ENCODE measurements at places on chromosomes 6 and 20.
A peak's percentile ranks its signal among the peaks of the same experiment; 100 is the strongest.

- no peak for DNase-seq
These were observed 102.3 kb downstream of the RPP40 start for GRCh38 chr6:4901386-4902061.

- no peak for DNase-seq
These were observed 272.2 kb downstream of the KCNQ5 start for GRCh38 chr6:72894091-72894490.

DNA sequence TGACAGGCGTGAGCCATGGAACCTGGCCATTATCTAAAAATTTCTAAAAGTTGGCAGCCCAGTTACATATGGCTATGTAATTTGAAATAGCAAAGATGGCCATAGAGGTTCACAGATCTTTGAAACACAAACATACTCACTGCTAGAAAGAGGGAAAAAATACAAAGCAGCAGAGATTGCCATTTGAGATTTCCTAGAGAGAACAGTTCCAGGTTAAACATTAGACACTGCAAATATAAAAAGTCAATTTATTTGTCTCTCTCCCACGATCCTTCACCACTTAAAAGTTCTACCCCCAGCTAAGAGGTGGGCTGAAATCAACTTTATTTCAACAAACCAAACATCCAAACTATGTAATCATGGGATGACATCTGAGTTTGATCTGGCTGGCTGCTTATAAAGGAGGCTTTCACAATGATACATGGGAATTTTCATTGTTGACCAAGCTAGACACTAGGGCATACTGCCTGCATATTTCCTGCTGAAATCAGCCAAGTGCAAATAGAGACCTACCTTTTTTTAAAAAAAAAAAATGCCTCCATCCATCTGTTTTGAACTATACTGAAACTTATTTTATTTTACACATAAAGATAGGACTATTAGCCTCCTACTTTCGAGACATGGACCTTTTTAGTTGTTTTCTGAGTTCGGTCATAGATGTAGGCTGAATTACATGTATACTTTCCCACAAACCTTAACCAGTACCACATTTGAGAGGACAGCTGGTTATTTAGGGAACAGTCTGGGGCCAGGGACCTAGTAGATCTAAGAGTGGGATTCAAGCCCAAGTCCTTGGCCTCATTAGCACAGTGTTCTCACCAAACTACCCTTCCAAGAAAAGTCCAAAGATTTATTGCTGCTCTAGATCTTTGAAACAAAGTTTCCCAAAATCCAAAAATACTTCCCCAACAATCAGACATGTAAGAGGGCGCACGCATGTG lies 16.6 kb downstream of the DCDC2 start:
- no peak for DNase-seq

DNA sequence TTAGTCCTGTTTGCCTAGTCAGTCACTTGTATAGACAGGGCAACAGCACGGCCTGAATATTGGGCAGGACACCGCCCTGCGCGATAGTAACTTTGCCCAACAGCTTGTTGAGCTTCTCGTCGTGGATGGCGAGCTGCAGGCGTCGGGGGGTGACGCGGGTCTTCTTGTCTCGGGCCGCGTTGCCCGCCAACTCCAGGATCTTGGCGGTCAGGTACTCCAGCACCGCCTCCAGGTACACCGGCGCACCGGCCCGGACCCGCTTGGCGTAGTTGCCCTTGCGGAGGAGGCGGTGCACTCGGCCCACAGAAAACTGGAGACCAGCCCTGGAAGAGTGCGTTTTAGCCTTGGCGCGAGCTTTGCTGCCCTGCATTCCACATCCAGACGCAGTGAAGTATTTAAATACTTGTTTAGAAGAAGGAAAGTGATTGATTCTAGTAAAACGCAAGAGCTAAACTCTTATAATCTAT lies 92.8 kb upstream of the BTN3A2 start:
- DNase-seq, result no peak

GRCh38 chr20:13017883-13018535 lies 9.2 kb downstream of the SPTLC3 start:
- no peak for DNase-seq

- peak; percentile 8 for DNase-seq
These were observed 1.4 kb upstream of the FOXO3 start for GRCh38 chr6:108559097-108559883.

DNA sequence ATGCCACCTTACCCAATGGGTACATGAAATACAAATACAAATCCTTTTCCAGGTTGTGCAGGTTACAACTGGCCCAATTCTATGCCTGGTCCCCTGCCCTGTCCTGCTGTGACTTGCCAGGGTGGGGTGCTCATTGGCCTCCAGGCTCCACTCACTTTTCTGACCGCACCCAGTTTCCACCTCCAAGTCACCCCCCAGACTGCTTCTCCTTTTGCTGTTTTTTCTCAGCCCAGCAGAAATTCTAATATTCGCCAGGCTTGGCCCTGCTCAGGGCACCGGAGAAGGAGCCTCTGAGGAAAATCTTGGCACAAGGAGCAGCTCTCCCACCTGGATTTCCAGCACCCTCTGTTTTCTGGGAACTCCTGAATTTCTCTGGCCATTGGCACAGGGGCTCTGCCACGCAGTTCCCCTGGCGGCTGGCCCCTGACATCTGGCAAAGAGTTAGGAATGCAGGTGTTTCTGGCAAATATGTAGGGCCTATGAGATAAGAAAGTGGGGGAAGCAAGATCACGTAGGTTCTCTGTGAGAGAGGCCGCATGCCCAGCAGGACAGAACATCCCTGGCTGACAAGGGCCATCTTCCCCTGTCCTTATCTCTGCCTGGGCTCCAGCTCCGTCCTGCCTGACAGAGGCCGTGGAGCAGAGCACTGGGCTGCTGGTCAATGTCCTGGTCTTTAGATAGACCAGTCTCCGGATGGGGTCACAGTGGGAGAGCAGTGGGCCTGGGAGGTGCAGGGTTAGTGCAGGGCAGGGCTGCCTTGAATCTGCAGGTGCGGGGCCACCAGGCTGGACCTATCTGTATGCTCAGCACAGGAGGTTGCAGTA lies 2.9 kb upstream of the RAET1E start:
- no peak for DNase-seq

- no peak for DNase-seq
These were observed at the start of gene WFDC13 for GRCh38 chr20:45701873-45702272. TSS of gene WFDC13 (plus strand) at chr20:45702038. CDS start at chr20:45702124, 86 bp downstream.

DNA sequence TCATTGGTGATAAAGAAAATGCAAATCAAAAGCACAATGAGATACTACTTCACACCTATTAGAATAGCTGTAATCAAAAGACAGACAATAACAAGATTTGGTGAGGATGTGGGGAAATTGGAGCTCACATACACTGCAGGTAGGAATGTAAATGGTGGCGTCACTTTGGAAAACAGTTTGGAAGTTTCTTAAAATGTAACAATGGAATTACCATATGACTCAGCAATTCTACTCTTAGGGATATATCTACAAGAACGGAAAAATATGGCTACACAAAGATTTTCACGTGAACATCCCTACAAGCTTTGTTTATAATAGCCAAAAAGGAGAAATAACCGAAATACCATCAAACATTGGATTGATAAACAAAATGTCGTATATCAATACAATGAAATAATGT lies 270.4 kb downstream of the DOK5 start:
- DNase-seq, result no peak
